NCI-H524 treated with DMSO at 0.1 percent for 48 hours (cell line): ENCODE measurements at places on chromosomes 4 and X.
A peak's percentile ranks its signal among the peaks of the same experiment; 100 is the strongest.

GRCh38 chr4:127548990-127549925 is 83.5 kb upstream of the INTU start:
- DNase-seq: no peak

- no peak for DNase-seq
Measured at GRCh38 chrX:118550792-118551191, 55.2 kb downstream of the DOCK11 start.

GRCh38 chr4:185608185-185608584 is 72.9 kb upstream of the PDLIM3 start:
- no peak for DNase-seq

GRCh38 chrX:5417381-5417780 is 811.3 kb downstream of the NLGN4X start:
- no peak for DNase-seq

DNA sequence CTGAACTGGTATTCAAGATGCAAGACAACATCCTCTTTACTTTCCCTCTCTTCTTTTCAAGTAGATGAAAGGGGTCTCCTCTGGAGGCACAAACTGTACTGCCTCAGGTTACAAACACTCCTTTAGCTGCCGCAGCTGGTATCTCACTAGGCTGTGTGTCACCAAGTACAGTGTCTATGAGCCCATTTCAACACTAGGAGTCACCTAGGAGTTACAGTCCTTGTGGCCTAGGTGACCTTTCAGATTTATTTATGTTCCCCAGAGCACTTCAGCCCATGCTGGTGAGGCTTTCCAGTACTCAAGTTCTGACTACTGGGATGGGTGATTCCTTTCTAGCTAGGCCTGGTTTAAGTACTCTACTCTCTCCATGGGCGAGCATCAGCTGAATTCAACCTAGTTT is 32.4 kb upstream of the TMLHE start:
- no peak for DNase-seq

- DNase-seq: no peak
Measured at GRCh38 chrX:31487951-31488350, 416.1 kb upstream of the FTHL17 start.

- peak; percentile 39 for DNase-seq
Measured at GRCh38 chrX:110442635-110443034, 84.0 kb downstream of the RTL9 start.

GRCh38 chr4:1973661-1974060 is 35.1 kb downstream of the NELFA start:
- no peak for DNase-seq

GRCh38 chr4:180860089-180860720 is 1383.0 kb upstream of the TENM3 start:
- DNase-seq: no peak

DNA sequence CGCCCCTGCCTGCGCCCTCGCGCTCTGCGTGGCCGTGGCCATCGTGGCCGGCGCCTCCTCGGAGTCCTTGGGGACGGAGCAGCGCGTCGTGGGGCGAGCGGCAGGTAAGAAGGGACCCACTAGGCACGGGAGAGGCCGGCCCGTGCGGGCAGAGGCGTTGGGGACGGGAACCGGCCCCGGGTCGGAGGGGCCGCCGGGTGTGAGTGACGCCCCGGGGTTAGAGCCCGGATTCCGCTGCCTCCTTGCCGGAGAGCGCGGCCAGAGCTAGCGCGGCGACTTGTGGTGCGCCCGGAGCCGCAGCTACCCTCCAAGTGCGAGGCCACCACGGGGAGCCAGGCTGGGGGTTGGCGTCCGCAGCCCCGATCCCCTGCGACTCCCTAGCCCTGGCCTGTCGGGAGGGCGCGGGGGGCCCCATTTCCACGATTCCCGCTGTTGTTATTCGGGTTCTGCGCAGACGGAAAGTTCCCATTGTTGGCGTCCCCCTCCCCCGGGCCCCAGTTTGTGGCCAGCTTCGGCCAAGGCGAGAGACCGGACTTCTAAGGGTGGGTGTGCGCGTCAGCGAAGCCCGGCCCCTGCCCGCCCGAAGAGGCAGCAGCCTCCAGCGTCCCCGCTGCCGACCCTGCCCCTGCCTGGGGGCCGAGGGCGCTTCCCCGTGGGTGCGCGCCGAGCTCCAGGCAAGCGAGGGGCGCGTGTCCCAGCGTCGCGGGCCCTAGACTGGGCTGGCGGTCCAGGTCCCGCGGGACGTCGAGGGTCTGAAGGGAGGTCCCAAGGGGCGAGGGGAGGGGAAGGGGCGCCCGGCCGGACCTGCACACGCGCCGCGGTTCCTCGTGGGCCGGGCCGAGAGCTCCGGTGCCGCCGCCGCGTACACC is 1.1 kb downstream of the FGFR3 start:
- no peak for DNase-seq

DNA sequence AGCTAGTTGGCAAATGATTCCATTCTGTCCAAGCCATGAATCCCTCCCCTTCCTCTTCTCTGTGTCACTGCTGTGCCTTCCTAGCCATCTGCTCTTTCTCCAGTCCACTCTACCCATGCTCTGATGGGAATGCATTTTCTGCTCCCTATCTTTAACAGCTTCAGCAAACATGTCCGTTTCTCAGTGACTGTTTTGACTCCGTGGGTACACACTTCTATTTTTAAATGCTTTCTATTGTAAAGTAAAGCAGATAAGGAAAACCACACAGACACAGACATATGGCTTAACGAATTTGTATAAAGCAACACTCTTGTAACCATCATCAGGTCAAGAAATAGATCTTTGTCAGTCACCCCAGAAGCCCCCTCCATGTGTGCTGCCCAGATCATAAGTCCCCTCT is 72.4 kb upstream of the KLHL13 start:
- DNase-seq: no peak

GRCh38 chr4:7598939-7599790 is 164.4 kb upstream of the PSAPL1 start:
- DNase-seq: no peak

GRCh38 chrX:97743014-97743413 is 859.3 kb downstream of the RPA4 start:
- DNase-seq: no peak

DNA sequence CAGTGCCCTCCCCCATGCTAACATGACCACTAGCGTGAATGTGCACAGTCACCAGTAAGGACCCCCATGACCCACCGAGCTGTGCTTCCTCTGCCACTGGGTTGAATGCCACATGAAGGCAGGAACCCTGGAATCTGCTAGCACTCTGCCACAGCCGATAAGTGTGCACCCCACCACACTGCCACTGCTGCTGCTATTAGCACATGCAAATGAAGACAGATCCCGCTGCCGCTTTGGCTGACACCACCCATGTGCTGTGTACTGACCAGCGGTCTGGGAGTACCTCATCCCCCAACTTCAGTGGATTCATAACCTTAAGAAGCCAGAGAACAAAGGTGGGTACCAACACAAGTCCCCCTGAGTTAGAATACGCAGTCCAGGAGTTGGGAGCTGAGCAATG is 200.9 kb upstream of the ARHGEF9 start:
- no peak for DNase-seq

DNA sequence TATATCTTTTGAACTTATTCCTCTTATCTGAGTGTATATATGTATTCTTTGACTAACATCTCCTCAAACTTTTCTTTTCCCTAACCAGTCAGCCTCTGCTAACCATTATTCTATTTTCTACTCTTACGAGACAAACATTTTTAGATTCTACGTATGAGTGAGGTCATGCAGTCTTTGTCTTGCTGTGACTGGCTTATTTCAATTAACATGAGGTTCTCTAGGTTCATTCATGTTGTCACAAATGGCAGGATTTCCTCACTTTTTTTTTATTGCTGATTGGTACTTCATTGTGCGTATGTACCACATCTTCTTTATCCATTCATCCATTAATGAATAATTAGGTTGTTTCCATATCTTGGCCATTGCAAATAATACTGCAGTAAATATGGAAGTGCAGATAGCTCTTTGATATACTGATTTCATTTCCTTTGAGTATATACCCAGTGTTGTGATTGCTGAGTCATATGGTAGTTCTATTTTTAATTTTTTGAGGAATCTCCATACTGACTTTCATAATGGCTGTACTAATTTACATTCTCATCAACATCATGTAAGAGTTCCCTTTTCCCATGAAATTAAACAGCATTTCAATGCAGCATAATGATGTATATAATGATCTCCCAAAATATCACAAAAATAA is 80.1 kb downstream of the HS3ST1 start:
- DNase-seq: no peak

GRCh38 chr4:155011163-155011780 is 197.2 kb upstream of the NPY2R start:
- DNase-seq: no peak

DNA sequence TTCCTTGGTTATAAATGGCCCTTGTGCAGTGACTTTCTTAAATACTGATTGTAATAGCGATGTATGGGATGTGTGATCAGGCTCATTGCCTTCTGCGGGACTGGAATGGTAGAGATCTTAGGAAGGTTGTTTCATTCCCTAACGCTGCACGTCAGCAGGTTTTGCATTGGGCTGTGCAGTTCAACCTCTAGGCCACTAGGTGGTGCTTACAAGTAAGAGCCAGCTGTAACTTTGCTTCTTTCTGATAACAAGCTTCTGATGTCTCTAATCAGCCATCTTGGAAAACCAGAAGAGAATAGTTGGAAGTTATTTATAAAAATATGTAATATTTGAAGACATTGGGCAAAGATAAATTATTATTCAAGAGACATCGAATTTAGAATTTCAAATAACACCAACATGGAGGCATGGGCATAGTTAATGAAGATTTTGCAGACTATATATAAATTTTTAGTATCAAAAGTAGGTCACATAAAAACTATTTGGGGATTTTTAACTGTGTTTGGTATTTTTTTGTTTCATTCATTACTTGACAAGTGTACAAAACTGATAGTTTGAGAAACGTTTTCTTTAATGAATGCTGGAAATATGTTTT is 339.7 kb upstream of the PCDH7 start:
- peak; percentile 34 for DNase-seq

DNA sequence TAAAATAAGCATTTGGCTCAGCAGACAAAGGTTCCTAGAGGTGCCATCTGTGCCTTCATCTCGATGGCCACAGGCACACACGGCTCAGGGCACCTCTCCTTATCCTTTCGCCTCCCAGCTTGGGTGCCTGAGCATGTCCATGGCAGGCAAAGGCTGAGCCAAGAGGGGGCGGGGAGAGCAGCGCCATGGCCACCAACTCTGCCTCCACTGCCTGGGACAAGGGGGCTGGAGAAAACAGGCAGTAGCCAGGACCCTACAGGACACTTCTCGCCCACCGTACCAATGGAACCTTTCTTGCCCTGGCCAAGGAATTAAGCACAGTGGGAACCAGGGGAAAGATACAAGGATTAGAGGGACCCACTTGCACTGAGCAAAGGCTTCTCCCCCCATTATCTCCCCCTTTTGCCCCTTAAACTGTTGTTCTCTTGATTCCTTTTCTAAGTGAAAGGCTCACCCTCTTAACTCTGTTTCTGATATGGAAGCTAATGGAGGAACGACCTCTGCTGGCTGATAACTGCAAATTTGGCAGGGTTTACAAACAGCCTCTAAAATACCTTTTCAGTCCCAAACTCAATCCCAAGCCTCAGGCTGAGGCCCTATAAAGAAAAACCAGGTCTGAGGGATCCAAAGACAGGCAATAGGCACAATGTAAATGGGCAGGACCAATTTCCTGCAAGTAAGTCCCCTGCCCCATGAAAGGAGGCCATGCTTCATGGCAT is 335.2 kb downstream of the ADAM29 start:
- no peak for DNase-seq

- DNase-seq: no peak
Measured at GRCh38 chrX:75547783-75548182, 24.9 kb upstream of the ZDHHC15 start.

GRCh38 chr4:2461246-2461960 is 7.5 kb upstream of the RNF4 start:
- DNase-seq: no peak

DNA sequence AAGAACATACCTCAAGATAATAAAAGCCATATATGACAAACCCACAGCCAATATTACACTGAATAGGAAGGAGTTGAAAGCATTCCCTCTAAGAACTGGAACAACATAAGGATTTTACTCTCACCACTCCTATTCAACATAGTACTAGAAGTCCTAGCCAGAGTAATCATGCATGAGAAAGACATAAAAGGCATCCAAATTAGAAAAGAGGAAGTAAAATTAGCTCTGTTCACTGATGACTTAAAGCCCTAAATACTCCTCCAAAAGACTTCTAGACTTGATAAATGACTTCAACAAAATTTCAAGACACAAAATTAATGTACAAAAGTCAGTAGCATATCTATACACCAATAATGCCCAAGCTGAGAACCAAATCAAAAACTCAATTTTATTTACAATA is 235.7 kb downstream of the NKX6-1 start:
- no peak for DNase-seq

DNA sequence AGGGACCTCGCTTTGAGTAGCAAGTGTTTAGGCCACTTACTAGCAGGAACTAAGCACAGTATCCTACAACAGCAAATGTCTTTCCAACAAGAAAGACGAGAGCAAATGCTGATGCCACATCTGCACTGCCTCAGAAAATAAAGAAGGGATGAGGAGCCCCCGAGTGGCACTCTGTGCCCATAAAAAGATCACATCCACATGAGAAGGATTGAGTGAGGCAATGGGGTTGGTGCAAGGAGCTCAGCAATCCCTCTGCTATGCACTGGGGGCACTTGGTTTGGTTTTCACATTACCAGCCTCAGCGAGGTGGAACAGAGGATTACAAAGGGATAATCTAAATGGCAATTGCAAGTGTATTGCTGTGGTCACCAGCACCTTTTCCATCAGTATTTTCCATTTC is 252.8 kb upstream of the SLC7A11 start:
- no peak for DNase-seq

GRCh38 chr4:140084385-140084784 is 69.6 kb downstream of the MAML3 start:
- no peak for DNase-seq

GRCh38 chrX:1537031-1537715 is at the start of gene P2RY8:
TSS of gene P2RY8 (minus strand) at chrX:1537185. CDS start at chrX:1466558, 70,627 bp downstream.
- DNase-seq: no peak

GRCh38 chr4:46254788-46255187 is 130.9 kb upstream of the GABRG1 start:
- no peak for DNase-seq

GRCh38 chrX:72280321-72280845 is 3.3 kb upstream of the RPS4X start:
- DNase-seq: no peak

- no peak for DNase-seq
Measured at GRCh38 chrX:130108647-130109428, 1.5 kb downstream of the ELF4 start.

- no peak for DNase-seq
Measured at GRCh38 chr4:151797131-151797530, 36.3 kb upstream of the GATB start.
